ENCODE measurements at places on chromosomes 12 and 14.

GRCh38 chr12:52629281-52630007 lies 11.1 kb upstream of the KRT73 start:
- DNase-seq: peak; percentile 29

DNA sequence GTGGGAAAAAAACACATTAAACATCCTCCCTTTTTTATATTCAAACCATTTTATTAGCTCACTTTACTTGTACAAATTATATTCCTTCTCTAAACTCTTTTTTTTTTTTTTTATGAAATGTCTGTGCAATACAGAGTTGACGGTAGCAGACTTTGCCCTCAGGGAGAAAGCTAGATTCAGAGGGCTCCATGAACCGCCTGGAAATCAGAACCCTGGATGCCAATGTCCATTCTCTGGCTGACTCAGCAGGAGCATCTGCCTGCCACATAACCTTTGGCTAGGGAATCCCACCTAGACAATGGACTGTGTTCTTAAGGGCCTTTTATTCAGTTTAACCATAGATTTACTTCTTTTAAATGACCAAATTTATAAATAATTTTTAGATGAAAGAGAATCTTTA lies 467.0 kb downstream of the MDGA2 start:
- DNase-seq: no peak

- no peak for DNase-seq
Measured at GRCh38 chr14:103697206-103697602, 18.0 kb downstream of the XRCC3 start.

DNA sequence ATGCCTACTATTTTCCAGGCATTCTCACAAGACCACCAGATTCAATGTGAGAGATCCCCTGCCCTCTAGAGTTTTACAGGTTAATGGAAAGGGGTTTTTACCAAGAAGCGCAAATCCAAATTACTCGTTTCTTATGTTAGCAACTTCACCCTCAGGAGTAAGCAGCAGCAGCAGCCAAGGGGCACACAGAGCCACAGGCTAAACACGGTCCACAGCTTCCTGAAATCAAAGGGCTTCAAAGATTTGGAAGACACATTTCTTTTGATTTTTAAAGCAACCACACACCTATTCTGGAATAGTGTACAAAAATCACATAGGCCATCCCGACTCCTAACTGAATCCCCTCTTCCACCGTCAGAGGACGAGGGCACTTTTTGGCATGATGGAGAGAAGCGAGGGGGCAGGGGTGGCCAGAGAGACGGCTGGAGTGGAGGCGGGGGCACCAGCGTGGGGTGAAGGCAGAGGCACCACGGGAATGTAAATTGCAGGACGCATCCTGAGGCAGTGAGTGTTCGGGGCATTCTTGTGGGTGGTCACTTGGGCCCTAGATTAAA lies 107.0 kb downstream of the ARF6 start:
- no peak for DNase-seq

DNA sequence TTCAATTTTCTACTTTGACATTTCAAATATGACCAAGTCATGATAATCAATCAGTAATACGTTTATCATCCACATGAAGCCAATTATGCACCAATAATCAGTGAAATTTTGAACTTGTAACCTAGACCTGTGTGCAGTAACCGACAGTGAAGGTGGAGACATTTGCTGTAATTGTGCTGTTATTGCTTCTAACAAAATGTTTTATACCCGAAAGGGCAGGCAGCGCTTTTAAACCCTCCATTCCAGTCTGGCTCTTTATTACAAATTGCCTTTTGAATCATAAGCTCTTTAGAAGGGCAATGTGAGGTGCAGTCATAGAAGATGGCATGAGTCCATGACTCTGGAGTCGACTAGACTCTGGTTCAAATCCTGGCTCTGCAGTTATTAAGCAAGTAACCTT lies 135.7 kb downstream of the GXYLT1 start:
- no peak for DNase-seq

GRCh38 chr14:101966742-101967141 lies 2.4 kb downstream of the DYNC1H1 start:
- no peak for DNase-seq

DNA sequence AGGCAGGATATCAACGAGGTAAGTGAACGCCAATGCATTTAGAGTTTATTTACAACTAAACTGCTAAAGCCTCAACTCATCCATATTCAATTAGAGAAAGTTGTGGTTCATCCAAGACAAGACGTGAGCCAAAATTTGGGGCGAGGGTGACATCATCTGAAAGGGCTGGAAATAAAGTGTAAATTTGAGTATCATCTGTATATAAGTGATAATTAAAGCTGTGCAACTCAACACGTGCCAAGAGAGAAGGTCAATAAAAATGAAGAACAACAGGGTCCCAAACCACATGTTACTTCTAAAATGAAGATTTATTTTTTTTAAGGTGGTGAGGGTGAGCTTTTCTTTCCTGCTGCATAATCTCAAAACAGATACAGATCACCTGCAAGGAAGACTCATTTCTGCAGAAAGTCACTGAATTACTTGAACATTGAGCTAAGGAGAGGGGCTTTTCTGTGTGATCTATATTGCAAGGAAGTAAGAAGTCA lies 203.6 kb downstream of the EFCAB11 start:
- DNase-seq: no peak

DNA sequence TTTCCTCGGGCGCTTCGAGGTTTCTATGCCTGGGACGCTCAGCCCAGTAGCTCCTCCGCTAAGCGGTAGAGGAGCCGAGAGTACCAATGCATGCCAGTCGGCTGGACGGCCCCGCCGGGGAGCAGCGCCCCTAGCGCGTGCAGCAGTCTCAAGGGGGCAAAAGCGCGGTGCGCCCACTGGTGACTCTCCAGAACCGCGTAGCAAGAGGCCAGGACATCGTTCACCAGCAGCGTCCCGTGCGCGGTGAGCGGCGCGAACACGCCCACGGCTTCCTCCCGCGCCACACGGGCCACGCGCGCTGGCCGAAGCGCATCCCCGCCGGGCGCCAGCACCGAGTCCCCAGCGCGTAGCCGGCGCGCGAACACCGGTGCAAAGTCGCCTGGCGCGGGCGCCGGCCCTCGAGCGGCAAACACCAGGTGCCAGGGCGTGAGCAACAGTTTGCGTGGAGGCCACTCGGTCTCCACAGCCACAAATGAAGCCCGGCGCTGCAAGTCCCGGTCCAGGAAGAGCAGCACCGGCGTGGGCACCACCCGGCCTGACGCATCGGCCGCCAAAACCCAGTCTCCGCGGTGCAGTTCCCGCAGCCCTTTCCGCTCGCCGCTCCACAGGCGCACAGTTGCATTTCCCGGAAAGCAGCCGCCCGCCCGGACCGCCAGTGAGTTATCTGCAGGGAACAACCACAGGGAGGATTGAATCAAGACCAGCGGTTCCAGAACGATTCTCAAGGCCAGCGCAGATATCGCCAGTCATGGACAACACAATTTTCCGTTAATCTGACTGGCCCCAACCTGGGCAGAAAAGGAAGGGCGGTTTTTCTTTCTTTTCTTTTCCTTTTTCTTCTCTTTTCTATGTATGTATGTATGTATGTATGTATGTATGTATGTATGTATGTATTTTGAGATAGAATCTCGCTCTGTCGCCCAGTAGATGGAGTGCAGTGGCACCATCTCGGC lies 4.5 kb downstream of the DHH start:
- peak; percentile 57 for DNase-seq

GRCh38 chr14:38174711-38175110 lies 33.0 kb upstream of the SSTR1 start:
- no peak for DNase-seq

GRCh38 chr14:68586896-68587751 lies 205.7 kb downstream of the ZFP36L1 start:
- DNase-seq: no peak

DNA sequence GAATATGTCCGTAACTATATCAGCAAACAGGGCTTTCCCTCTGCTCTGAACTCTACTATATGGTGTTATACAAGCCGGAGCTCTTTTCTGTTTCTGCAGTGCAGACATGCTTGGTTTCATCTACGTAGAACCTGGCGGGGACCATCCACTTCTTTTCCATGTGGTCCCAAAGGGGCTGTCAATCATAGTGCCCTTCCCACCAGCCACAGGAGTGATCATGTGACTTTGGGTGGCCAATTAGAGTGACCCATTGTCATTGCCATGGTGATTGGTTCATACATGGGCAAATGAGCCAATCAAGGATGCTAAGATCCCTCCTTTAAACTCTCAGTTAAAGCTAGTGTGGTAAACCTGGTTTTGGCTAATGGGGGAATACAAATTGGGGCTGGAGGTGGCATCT lies 281.3 kb downstream of the TMEM132D start:
- no peak for DNase-seq

GRCh38 chr12:108308395-108309085 lies 30.6 kb downstream of the CMKLR1 start:
- DNase-seq: no peak

DNA sequence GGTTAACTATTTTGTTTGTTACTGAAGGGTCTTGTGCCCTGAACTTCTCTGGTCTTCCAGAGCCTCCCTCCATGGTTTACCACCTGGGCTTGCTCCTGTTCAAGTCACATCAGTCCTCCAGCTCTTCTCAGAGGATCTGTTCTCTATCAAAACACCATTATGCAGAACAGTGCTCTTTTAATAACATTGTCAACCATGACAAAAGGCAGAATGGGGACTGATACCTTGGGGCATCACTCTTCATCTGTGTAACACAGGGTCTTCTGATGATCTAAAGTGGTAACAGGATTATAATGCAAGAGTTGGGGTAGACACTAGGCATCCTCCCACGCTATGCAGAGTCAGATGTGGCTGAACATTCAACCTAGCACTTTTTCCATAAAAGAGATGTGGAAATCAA lies 38.4 kb downstream of the ESR2 start:
- DNase-seq: no peak

- no peak for DNase-seq
Measured at GRCh38 chr12:126067626-126068329, 1002.5 kb downstream of the AACS start.

DNA sequence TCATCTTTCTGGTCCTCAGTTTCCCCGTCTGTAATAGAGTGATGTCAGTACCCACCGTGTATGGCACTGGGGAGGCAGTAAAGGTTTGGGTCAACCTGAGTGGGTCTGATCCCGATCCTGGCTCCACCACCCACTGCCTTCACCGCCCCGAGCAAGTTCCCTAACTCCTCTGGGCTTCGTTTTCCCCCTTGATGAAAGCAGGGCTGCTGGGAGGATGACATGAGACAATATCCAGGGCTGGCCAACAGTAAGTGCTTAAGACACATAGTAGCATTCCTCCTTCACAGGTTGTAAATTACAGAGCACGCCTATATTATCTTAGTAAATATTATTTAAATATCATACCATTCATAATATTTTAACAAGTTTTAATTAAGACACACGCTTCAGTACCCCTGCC lies 595 bp downstream of the PLEK2 start:
- DNase-seq: no peak

DNA sequence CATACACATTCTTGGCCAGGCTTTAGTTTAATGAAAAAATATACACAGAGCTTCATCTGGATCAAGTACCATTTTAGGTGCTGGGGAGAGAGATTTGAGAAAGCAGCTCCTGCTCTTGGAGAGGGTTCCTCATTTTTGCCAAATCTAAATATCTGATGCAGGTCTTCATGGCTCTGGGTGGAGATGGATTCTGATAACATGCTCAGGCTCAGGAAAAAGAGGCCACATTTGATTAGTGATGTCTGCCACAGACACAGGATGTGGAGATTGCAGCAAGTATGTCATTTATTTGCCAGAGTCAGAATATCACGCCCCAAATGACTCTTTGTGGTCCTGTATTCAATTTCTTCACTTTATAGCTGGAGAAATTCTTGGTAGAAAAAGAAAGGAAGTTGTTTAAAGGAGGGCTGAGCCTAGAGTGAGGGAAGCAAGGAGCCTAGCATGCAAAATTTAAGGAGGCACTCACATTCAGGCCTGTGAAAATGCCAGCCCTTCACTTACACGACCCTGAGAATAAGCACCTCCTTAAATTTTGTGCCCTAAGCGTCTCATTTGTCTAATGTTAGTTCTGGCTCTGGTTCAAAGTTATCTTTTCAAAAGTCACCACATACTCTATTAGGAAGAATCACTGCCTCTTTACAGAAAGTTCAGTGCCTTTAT lies 492.9 kb upstream of the TBX3 start:
- no peak for DNase-seq

- DNase-seq: no peak
Measured at GRCh38 chr14:50501642-50502041, 30.7 kb downstream of the MAP4K5 start.

DNA sequence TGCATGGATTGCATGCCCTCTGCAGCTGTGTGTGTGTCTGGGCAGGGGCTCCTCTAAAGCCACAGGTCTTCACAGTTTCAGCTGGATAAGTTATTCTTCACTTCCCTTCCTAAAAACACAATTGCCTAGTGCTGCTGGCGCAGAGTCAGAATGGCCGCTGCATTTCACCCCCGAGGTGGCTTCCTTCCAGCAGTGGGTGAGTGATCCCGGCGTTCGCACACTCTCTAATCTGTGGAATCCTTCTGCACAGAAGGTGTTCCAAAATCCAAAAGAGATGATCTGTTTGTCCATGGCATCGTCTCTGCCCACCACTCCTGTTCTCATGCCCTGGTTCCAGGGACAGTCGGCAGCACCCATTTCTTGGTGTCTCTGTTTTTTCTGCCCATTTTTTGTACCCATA lies 340.7 kb downstream of the DPF3 start:
- DNase-seq: no peak

DNA sequence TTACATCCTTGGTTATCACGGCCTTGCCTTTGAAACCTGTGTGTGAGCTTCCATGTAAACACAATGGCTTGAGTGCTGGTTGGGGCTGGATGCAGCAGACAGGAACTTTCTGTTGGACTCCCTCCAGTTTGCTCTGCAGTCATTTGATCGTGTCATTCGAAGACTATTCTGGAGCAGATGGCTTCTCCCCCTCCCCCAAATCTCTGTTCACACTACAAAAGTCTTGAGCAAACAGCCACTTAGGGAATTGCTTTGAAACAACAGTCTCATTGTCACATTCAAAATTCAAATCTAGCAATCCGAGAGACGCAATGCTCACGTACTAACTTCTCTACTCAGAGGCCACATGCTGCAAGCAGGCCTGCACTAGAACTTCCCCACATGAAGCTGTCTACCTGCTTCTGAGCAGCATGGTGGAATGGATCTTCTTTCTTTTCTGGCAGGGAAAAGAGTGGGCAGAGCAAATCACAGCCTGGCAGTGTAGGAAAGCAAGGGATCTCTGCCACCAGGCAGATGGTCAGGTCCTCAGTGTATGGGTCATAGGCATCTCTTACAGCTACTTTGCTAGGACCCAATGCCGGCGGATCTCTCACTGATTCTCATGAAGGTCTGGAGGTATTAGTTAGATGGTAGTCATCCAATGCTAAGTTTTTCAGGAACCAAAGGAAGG lies 214.2 kb downstream of the PPM1H start:
- peak; percentile 19 for DNase-seq

- peak; percentile 100 for DNase-seq
Measured at GRCh38 chr12:57461276-57461916, 1.8 kb downstream of the GLI1 start.

GRCh38 chr12:33752854-33753253 lies 269.4 kb upstream of the ALG10 start:
- no peak for DNase-seq

- no peak for DNase-seq
Measured at GRCh38 chr14:77849711-77850110, 49.8 kb downstream of the ADCK1 start.

- no peak for DNase-seq
Measured at GRCh38 chr12:53500142-53500775, 824 bp upstream of the TARBP2 start.

- no peak for DNase-seq
Measured at GRCh38 chr14:79466938-79467527, 744.3 kb downstream of the DIO2 start.
